ENCODE measurements at places on chromosomes 6 and 20. TPM values are rescaled to one million over a fixed set of nuclear protein-coding genes. Genes with fewer than 3 reads are reported as not detected.

The RIN2 gene
- total RNA-seq = 57.7 TPM

DNA sequence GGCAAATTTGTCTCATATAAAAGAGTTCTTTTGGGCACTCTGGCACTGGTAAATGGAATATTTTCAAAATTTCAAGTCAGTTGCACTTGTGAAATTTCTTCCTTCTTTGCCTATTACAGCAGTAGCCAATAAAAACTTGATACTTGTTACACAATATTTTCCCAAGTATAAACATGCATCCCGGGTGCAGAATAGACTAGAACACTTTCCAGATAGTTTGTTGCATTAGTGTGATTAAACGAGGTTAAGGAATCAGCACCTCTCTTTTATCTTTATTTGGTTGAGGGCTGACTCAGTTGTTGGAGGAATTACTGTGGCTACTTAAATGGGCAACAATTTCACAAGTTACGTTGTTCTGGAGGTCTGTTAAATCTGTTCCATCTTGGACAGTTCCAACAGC lies 467.5 kb downstream of the CDKAL1 start:
- DNase-seq = peak; percentile 94

The COL21A1 gene
- under 0.01 TPM for total RNA-seq

DNA sequence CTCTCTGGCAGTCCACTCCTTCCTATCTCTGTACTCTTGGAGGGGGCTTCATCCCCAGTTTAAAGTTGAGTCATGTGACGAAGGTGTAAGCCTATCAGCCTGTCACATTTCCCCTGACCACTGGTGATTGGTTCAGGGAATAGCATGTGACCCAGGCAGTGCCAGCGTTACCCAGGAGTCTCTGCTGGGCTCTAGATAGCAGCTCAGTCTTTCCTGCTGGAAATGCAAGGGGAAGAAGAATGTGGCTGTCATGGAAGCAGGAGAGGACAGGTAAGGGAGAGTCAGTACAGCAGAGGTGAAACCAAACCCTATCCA lies 35.6 kb upstream of the NFATC2 start:
- DNase-seq = no peak

GRCh38 chr6:90393232-90393884 lies 96.7 kb upstream of the BACH2 start:
- DNase-seq = peak; percentile 65

The ATP6V1G2 gene
- total RNA-seq = 1.3 TPM

The GLYATL3 gene
- not detected for total RNA-seq

DNA sequence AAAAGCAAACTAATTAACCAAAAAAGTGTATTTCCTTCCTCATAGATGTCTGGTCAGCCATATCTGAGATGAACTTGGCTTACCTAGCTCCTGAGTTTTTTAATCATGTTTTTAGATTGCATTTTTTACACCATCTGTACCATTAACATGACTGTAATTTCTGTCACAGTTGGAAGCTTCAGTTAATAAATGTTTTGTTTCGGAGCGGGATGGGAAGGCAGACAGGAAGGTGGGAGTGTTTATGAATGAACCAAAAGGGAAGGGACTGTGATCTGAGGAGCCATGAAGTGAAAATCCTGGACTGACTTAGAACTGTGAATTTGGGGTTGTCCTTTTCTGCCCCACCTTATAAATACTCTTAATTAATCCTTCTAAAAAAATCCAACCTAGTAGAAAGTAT lies 445.6 kb upstream of the SOX4 start:
- no peak for DNase-seq

- DNase-seq = no peak
These were observed 58.9 kb upstream of the SCP2D1 start for GRCh38 chr20:18754653-18755045.

The CRISP2 gene
- total RNA-seq = not detected

DNA sequence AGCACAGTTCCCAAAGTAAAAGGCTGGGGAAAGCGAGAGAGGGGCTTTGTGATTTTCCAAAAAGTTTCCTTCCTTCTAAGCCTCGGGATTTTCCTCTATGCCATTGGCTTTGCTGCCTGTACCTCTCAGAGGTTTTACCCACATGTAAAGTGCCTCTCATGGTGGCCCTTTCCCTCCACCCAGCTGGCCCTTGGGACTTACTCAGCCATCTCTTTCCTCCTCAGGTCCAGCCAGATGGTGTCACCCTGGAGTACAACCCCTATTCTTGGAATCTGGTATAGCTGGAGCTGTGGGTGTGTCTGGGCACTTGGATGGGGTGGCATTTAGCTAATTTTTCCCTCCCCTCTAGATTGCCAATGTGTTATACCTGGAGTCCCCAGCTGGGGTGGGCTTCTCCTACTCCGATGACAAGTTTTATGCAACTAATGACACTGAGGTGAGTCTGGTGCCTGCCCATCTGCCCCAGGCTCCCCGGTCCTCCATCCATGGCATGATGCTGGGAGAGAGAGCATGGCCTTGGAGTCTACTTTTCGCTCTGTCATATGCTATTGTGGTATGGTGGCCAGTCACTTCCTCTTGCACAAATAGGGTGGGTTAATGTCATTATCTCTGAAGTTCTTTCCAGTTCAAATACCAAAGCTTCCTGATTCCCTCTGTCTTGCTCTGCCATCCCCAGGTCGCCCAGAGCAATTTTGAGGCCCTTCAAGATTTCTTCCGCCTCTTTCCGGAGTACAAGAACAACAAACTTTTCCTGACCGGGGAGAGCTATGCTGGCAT lies 1.1 kb downstream of the CTSA start:
- peak; percentile 27 for DNase-seq

- peak; percentile 28 for DNase-seq
These were observed 63.4 kb downstream of the SYNE1 start for GRCh38 chr6:152573762-152574161.

GRCh38 chr6:1088492-1089001 lies 223.4 kb upstream of the FOXQ1 start:
- DNase-seq = no peak

The ADTRP gene
- 1.3 TPM for total RNA-seq

The GHRH gene
- not detected for total RNA-seq

The MRAP2 gene
- not detected for total RNA-seq

- no peak for DNase-seq
These were observed 255.6 kb downstream of the MAFB start for GRCh38 chr20:40433341-40433861.

GRCh38 chr6:21742238-21742660 lies 148.7 kb downstream of the SOX4 start:
- peak; percentile 91 for DNase-seq
